ENCODE measurements at places on chromosomes 2 and 18.
A peak's percentile ranks its signal among the peaks of the same experiment; 100 is the strongest.

- DNase-seq = no peak
Observed at GRCh38 chr2:75574106-75574505, 13.4 kb upstream of the EVA1A start.

DNA sequence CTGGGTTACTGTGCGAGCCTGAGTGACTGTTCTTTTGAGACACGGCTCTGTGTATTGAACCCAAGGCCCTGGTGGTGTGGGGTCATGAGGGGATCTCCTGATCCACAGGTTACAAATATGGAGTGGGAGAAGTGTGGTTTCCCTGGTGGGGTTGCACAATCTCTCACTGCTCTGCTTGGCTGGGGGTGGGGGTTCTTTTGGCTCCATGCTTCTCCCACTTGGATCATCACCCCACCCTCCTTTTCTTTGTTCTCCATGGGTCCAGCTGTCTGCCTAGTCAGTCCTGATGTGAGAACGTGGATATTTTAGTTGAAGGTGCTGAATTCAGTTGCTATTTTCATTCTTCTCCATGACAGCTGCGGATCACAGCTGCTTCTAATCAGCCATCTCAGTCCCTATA, 37.8 kb downstream of the AGPS start:
- no peak for DNase-seq

DNA sequence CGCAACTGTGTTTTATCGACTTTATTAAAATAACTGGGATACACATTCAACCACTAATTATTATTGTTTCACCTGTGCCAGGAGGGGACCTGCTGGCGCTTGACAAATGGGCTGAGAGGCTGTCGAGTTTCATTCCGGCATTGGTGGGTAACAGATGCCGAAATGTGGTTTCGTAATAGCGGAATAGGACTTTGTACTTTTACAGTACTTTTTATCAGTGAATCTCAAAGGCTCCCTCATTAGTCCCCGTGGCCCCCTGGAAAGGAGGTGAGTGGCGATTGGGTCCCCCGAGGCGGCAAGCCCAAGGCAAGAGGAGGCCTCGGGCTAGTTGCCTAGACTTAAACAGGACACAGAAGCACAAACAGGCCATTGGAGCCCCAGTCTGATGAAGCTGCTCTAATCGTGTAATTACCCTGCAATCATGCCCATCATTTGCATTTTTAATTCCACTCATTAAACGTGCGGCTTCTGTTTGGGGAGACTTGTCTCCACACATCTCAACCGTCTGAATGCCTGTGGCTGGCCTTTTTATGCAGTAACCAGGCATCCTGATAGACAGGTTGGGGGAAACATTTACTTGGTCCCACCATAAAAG, 193.2 kb downstream of the INO80D start:
- DNase-seq = no peak

DNA sequence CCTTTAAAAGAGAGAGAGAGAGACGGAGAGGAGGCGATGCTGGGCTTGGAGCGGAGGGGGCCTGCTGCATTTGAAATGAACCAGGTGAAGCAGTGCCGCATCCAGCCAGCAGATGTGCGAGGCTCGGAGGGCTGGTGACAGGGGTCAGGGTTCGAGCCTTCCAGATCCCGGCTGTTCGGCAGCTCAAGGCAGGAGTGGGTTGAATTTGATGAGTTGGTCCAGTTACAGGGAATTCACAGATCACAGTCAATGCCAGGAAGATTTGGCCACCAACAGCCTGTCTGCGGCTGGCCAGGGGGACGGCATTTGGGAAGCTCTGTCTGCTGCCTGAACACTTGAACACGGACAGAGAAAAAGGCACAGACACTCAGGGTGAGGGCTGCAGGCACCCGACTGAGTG, 48.6 kb downstream of the PTGR3 start:
- no peak for DNase-seq

DNA sequence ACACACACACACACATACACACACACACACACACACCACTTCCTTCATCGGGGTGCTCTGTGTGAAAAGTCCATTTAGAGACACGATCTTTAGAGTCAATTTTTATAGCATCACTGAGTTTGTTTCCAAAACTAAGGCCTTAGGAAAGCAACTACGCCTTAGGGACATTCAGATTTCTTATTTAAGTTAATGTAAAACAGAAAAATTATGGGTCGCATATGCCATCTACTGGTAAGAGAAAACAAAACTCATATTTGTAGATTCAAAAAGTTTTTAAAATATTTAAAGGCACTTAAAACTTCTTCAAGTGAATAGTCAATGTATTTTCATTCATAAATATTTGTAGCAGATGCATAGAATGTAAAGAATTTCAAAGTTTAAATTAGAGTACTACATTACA, 166.2 kb downstream of the ATAD2B start:
- no peak for DNase-seq

DNA sequence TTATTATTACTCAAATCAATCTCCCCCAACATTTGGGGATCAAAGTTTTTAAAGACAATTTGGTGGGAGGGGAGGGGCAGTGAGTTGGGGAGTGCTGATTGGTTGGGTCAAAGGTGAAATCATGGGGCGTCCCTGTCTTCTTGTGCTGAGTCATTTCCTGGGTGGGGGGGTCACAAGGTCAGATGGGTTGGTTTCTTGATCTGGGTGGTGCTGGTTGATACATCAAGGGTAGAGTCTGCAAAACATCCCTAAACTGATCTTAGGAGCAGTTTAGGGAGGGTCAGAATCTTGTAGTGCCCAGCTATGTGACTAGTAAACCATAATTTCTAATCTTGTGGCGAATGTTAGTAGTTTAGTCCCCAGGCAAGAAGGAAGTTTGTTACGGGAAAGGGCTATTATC, 67.4 kb downstream of the MOGAT1 start:
- no peak for DNase-seq

DNA sequence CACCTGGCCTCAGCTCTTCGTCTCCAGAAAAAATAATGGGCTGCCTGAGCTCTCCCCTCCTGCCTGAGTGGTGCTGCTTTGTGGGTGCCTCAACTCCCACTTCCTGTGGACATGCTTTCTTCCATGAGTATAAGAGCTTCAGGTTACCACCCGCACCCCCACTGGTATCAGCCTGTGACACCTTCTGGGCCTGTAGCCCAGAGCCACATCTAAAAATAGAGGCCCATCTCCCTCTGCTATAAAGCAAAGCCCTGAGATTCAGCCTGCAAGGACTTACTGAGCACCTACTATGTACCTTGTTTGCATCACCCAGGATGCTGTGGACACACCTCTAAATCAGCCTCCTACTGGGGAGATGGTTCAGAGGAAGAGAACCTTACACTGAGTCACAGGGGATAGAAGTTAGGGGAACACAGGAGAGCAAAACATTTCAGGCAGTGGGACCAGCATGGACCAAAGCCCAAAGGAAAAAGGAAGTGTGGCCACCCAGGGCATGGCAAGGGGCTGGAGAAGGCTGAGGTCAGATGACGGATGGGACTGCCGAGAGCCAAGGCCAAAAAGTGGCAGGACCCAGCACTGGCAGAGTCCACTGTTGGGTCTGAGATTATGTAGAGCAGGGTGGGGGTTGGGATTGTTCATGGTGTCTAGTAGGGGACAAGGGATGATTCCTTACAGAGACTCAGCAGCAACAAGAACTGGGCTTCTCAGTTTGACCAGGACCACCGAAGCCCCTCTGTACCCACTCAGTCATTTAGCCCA, 123.7 kb upstream of the PPP1CB start:
- no peak for DNase-seq

GRCh38 chr2:176001916-176002687, at the start of gene LNPK:
Gene LNPK, minus strand, starts transcription at chr2:176002267. Its CDS starts 6,683 bp downstream, at chr2:175995584.
- DNase-seq = peak; percentile 82

DNA sequence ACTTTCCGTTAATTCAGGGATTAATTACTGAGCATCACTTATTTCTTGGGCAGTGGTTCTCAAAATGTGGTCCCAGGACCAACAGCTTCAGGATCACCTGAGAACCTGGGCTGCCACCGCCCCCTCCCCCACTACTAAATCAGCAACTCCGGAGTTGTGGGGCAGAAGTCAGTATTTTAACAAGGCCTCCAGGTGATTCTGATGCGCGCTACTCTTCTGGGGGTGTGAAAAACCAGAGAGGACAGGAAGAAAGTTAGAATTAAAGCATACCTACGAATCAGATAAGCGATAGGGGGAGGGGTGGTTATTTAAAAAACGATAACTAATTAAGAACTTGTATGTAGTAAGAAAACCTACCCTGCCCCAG, 319 bp downstream of the ZSCAN30 start:
- no peak for DNase-seq

DNA sequence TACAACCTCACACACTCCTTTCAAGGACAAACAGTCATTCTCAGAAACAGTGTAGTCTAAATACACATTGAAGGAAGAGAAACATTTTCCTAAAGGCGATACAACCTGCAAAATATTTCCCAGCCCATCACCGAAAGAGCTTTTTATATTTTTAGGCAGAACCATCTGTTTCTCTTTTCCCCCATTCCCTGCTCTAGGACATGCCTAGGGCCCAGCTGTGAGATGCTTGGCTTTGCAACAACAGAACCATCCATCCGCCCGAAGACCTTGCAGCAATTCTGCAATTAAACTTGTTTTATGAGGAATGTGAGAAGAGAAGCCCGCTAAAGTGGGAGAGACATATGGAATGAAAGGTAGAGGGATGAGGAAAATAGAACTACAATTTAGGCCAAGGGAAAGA, 105.6 kb upstream of the RFX8 start:
- no peak for DNase-seq

DNA sequence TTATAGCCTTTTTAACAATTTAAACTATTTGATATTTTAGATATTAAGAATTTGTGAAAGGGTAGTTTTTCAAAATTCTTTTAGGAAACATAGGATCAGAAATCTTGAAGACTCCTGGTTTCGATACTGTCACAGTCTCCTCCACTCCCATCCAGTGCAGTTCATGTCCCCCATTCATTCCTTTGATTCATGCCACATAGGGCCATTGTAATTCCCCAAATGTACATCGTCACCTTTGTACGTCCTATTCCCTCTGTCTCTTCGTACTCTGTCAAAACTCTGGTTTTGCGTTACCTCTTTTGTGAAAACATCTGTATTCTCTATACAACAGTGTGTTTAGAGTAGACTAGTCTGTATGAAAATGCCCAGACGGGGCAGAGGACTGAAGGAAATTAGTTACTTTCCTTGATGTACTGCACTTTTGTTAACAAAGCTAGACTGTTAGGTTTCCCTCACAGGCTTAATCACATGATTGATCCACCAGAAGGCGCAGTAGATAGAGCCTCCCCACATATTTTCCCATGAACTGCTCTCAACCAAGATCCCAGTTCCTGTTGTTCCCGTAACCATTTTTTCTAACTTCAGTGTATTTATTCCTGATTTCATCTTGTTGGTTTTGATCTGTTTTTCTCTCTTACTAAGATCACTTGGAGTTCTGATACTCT, 2.5 kb downstream of the MRPL35 start:
- no peak for DNase-seq

DNA sequence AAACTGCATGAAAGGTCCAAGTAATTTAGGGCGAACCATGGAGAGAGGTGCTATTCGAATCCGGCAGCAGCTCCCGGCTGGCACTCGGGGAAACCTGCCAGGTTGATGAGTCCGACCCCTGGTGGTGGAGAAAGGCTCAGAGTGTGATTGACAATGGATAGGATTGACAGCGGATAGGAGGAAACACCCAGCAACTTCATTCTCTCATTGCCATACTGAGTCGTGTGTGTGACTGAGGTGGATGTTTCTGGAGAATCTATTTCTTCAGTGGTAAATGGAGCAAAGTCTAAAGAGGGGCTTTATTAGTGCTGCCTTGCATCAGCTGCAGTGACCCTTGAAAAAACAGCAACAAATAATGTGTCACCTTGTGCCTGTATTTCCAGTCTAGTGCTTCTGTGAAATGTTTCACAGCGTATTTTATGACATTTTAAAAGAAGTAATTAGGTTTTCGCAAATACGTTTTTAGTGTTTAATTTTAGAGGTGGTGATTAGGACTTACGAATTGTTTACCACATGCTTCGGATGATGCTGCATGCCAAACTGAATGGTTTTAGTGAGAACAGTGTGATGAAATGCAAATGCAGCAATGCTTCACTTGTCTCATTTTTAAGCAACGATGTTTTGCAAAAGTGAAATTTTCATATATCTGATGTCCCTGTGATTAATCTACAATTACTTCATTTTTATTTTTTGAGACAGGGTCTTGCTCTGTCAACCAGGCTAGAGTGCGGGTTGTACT, 102.0 kb downstream of the DCDC2C start:
- no peak for DNase-seq

DNA sequence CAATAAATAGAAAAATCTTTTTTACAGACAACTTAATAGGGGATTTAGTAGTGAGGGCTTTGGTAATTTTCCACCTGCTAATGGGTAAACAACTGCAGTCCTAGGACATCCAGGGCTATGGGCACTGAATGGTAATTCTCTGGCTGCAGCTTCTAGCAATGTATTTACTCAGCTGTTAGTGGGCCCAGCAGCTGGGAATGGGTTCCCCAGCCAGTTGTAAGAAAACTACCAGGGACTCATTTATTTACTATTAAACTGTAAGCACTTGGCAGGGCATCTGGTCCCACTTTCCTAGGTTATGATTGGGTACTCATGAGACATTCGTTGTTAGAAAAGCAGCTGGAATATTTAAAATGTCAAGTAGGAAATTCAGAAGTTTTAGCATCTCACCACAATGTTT, 363.8 kb upstream of the TRIB2 start:
- no peak for DNase-seq

DNA sequence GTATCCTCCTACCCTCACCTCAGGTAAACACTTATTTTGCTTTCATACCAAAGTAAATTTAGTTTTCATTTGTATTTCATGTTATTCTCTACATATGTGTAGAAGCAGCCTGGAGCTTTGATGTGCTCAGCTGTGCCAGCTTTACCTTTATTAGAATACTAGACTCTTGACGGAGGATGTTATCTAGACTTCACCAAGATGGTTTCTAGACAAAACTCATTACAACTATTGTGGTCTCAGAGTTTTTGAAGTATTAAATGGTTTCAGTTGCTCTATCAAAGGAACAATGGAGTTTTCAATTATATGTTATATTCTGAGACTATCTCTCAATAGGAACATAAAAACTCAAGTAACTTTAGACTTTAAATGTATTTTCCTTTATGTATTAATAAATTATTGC, 5.0 kb upstream of the IL18RAP start:
- no peak for DNase-seq

DNA sequence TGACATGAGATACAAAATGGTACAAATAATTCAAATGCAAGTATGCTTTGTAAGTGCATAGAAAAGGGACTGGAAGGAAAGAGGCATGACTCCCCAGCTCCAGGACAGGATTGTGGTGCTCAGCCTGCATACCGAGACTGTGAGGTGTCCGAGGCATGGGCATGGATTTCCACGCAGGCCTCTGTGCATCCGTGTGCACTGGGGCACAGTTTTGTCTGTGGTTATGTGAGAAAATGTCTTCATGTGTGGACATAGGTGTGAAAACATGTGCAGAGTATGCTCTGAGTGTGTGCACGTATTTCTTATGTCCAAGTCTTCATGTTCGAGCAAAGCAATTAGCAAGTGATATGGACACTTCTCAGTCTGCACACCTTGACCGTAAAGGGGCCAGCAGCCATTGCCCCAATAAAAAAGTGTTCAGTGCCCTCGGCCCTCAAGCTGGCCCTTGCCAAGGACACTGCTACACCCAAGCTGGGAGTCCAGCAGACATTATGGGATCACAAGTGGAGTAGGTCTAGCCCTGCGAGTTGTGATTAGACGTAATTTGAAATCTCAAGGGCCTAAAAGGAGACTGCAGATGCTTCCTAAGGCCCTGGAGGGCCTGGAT, 120.7 kb downstream of the CYP26B1 start:
- no peak for DNase-seq

Measured in GM12892 (cell line).